ENCODE measurements at places on chromosomes 5 and 9.

- DNase-seq, result no peak
Measured at GRCh38 chr9:87891754-87892153, 9.1 kb downstream of the SPATA31E1 start.

DNA sequence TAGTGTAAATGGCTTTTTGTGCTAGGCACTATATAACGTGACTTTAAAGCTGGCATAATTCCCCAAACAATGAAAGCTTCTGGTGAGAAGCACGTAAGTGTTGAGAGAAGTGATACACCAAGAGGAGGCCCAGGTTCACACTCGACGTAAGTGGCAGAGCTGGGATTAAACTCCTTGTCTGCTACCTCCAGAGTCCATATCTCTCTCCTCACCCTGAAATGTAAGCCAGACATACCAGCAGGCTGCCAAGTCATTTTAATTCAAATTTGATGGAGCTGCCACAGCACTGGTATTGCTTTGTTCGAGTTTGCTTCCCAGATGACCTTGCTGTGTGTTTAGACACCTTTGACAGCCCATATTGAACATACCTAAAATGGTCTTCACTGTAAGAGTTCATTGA is 319.7 kb downstream of the GLIS3 start:
- DNase-seq, result no peak

DNA sequence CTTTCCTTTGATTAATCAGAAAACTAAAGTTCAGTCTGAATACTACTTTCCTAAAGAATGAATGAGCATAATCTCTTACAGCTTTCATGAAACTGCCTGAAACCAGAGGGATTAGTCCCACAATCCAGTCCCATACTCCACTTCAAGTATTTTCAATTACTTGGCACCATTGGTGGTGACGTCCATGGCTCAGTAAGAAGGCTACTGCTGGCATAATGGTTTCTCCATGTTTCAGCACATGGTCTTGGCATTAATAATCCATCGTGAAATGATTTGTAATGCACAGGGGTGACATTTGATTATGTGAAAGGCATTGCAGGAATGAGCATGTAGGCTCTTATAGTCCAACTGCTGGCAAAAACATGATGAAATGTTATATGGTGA is 23.4 kb downstream of the LIX1 start:
- DNase-seq, result no peak

DNA sequence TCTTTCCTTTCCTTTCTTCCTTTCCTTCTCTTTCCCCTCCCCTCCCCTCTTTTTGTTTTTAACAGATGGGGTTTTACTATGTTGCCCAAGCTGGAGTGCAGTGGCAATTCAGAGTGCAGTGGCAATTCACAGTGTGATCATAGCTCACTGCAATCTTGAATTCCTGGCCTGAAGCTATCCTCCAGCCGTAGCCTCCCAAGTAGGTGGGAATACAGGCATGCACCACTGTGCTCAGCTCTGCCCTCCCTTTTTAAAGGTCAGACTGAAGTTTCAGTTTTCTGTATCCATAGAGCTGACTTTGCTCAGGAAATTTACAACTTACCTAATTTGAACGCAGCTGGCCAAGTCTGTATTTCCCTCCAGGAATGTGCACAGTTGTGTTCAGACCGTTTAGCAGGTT is 696 bp downstream of the CCL28 start:
- DNase-seq, result no peak

DNA sequence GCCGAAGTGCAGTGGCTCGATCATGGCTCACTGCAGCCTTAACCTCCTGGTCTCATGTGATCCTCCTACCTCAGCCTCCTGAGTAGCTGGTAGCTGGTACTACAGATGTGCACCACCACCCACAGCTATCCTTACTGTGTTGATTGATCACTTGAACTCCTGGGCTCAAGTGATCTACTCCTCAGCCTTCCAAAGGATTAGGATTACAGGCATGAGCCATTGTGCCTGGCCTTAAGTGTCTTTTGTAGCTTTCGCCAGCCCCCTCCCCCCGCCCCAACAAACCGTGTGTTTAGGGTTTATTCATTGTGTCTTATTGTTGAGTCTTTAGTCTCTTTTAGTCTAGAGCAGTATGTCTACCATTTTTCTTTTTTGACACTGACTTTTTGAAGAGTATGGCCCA is 33.1 kb downstream of the SPIN1 start:
- DNase-seq, result no peak

- DNase-seq, result no peak
Measured at GRCh38 chr5:43096916-43097315, 23.8 kb upstream of the ZNF131 start.

DNA sequence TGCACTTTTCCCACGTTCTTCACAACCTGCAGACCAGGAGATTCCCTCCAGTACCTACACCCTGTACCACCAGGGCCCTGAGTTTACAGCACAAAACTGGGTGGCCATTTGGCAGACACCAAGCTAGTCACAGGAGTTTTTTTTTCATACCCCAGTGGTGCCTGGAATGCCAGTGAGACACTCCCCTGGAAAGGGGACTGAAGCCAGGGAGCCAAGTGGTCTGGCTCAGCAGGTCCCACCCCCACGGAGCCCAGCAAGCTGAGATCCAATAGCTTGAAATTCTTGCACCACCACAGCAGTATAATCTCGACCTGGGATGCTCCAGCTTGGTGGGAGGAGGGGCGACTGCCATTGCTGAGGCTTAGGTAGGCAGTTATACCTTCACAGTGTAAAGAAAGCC is 26.3 kb upstream of the SMC5 start:
- no peak for DNase-seq

DNA sequence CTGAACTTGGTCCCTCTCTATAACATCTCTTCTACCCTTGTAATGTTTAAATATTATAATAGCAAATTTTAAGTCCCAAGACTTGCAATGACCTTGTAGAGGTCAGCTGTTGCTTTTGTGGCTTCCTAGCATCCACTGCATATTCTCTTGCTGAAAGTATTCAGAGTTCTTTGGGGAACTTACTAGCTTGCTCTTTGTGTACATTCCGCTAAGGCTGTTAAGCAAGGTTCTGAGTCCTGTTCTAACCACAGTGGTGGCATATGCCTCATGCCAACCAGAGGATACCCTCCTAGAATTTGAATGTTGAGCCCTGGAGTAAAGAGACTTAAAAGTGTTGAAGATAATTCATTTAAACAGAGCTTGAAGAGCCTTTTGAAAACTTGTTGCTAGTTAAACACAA is 570.9 kb downstream of the TLE1 start:
- DNase-seq, result no peak

DNA sequence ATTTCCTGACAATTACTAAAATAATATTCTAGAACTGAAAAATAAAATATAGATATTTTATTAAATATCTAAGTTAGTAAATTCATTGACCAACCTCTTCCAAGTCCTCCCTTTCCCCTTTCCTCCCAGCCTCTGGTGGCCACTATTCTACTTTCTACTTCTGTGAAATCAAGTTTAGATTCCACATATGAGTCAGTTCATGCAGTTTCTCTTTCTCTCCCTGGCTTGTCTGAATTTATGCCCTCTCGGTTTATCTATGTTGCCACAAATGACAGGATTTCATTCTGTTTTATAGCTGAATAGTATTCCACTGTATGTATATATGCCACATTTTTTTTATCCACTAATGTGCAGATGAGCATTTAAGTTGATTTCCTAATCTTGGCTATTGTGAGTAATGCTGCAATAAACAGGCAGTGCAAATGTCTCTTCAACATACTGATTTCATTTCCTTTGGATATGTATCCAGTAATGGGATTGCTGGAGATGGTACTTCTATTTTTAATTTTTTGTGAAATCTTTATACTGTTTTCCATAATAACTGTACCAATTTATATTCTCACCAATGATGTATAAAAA is 52.3 kb downstream of the WDR36 start:
- DNase-seq, result no peak

GRCh38 chr5:32193591-32193990 is 19.5 kb upstream of the GOLPH3 start:
- no peak for DNase-seq

- no peak for DNase-seq
Measured at GRCh38 chr5:29024052-29024451, 1985.7 kb upstream of the CDH9 start.

- DNase-seq, result no peak
Measured at GRCh38 chr5:72509401-72509800, 2.2 kb upstream of the ZNF366 start.

- no peak for DNase-seq
Measured at GRCh38 chr9:8978334-8978733, 1178.8 kb upstream of the DMAC1 start.

GRCh38 chr9:133742849-133743444 is 4.8 kb upstream of the SARDH start:
- DNase-seq, result peak; percentile 84

GRCh38 chr5:137561608-137562007 is 62.5 kb upstream of the SPOCK1 start:
- DNase-seq, result no peak

DNA sequence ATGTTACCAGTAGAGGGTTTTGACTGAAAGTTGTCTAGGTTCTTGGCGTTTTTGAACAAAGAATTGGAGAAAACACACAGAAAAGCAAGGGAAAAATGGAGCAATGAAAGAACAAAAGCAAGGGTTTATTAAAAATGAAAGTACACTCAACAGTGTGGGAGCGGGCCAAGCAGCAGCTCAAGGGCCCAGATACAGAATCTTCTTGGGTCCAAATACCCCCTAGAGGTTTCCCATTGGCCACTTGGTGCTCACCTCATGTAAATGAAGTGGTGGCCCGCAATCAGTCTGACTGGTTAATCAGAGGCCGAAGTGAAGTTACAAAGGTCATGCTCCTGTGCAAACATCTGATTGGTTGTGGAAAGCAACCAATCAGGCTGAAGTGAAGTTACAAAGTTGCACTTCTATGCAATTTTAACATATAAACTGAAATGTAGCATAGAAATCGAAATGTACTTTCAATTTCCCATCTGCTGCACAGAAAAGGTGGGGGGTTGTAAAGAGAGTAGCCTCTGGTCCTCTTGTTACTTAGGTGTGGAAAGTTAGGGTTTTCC is 1.9 kb upstream of the GM2A start:
- no peak for DNase-seq

DNA sequence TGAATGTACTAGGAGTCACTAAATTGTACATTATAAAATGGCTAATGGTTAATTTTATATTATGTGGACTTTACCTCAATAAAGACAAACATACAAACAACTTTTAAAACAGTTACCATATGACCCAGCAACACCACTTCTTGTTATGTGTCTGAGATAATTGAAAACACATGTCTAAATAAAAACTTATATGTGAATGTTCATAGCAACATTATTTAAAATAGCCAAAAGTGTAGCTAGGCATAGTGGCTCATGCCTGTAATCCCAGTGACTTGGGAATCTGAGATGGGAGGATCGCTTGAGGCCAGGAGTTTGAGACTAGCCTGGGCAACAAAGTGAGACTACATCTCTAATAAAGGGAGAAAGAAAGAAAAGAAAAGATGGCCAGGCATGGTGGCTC is 22.9 kb downstream of the SLC35A4 start:
- DNase-seq, result no peak

DNA sequence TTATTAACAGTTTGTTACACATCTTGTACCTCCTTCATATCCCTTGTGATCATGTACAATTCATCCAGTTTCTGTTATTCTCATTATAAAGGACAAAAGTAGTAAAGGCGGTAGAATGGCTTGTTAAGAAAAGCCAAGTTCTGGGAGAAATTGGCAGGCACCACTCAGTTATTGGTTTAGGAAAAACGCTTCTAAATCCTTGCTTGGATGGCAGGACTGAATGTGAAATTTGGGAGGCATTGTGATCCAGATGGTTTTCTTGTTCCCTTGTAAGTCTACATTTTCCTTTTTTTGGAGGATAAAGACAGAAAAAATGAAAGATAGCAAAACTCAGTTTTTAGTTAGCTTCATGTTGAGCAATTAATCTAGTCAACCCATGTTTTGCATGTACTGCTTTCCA is 130.2 kb downstream of the MAT2B start:
- no peak for DNase-seq

DNA sequence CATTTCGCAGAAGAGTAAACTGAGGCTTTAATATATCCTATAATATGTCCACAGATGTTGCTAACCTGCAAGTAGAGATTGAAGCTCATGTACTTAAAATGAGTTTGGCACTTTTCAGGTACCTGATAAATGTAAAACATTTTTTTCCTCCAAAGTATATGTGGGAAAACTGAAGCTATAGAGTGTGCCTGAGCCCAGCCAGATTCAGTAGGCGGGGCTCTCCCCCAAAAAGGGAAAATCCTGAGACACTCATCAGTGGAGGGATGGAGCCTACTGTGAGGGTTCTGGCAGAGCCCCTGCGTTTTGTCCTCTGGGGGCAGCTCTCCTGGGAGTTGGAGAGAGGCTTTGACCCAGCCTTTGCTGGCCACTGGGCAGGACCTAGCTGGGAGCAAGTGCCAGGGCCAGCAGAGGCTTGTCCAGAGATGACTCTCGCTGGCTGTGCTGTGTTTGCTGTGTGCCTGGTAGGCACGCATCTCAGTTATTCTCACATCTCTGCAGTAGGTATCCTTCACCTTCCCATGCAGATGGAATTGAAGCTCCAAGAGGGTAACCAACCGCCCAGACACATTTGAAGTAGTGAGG is 81.1 kb upstream of the SPRY4 start:
- no peak for DNase-seq

DNA sequence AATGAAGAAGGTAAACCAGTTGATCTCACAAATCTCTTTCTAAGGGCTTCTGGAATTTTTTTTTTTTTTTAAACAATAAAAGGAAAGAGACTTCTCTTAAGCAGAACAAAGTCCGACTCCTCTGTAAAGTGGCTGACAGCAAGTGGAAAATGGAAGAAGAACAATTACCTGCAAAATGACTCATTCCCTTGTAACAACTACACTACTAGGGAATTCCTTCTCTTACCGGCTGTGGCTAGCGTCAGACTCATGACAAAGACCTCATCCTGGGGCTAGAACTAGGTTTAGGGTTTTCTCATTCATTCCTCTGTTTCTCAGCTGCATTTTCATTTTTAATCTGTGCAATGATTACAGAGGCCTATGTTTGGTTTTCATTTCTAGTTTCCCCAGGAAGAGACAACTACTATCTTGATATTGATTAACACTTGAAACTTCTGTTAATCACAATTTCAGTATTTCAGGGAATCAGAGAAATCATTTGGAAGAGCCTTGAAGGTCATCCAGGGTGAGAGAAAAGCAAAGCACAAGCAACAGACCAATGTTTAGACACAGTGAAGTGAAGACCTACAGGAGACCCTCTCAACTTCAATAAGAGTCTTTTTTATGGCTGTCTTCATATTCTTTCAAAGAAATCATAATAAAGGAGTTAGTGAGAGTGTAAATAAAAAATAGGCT is 437.9 kb downstream of the RAB3C start:
- DNase-seq, result no peak

- DNase-seq, result no peak
Measured at GRCh38 chr5:148768806-148769415, 57.5 kb upstream of the ADRB2 start.

GRCh38 chr5:177528631-177529030 is 11.9 kb upstream of the DDX41 start:
- DNase-seq, result no peak
